ENCODE measurements at places on chromosomes 1 and 21.

- H3K4me1 ChIP-seq, result no peaks in the 10 kb centered on the region
- peaks cover 41% of the 10 kb centered on the region for H3K27me3 ChIP-seq
- no peak for DNase-seq
- no peaks in the 10 kb centered on the region for H3K36me3 ChIP-seq
- no peak overlapping the region for H3K4me3 ChIP-seq
Observed at GRCh38 chr1:10773376-10773775, 23.1 kb downstream of the CASZ1 start.

- no peaks in the 10 kb centered on the region for H3K36me3 ChIP-seq
- no peak for DNase-seq
- no peak overlapping the region for H3K27ac ChIP-seq
- no peaks in the 10 kb centered on the region for H3K4me1 ChIP-seq
- no peak overlapping the region for H3K4me3 ChIP-seq
Observed at GRCh38 chr1:223197923-223198627, 55.0 kb upstream of the TLR5 start.

DNA sequence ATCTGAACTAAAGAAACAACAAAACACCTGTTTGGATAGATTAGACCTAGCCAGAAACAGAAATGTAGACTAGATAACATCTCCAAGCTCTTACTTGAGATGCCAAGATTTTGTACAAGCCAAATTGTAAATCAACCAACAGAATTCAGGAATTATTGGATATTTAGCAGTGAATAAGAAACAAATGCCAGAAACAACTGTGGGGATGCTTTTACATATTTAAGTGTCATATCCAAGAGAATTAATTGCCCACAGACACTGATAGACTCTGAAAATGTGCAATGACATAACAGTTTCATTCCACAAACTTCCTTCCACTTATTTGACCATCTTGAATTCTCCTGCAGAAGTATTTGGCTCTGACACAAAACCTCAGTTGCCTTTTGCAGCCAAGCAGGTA is 92.3 kb downstream of the SGIP1 start:
- no peak for DNase-seq
- no peak overlapping the region for H3K27ac ChIP-seq
- peaks cover 2% of the 10 kb centered on the region for H3K27me3 ChIP-seq

- H3K4me3 ChIP-seq, result no peak overlapping the region
- H3K27me3 ChIP-seq, result peaks cover 11% of the 10 kb centered on the region
- DNase-seq, result no peak
- H3K27ac ChIP-seq, result no peak overlapping the region
Observed at GRCh38 chr1:48640836-48641492, 135.7 kb downstream of the BEND5 start.
